DMS 273 treated with DMSO at 0.1 percent for 48 hours (cell line): ENCODE measurements at places on chromosomes 5 and 9.

GRCh38 chr5:109468288-109468676 lies 58.5 kb upstream of the PJA2 start:
- no peak for DNase-seq

DNA sequence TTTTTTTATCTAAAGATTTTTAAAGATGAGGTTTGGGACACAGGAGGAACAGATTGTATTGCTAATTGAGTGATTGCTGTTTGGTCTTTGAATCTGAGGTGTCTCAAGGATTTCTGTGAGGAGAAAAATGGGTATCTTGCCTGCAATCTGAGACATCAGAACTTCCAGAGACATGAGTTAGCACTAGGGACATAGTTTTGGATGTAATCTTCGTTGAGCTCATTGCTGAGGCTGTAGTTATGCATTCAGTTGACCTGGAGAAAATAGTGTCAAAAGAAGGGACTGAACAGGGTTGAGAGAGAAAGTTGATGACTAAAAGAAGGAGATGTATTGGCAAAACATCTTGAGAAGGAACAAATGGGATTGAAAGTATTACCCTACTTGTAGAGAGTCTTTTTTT lies 24.6 kb downstream of the C9orf85 start:
- DNase-seq: no peak

DNA sequence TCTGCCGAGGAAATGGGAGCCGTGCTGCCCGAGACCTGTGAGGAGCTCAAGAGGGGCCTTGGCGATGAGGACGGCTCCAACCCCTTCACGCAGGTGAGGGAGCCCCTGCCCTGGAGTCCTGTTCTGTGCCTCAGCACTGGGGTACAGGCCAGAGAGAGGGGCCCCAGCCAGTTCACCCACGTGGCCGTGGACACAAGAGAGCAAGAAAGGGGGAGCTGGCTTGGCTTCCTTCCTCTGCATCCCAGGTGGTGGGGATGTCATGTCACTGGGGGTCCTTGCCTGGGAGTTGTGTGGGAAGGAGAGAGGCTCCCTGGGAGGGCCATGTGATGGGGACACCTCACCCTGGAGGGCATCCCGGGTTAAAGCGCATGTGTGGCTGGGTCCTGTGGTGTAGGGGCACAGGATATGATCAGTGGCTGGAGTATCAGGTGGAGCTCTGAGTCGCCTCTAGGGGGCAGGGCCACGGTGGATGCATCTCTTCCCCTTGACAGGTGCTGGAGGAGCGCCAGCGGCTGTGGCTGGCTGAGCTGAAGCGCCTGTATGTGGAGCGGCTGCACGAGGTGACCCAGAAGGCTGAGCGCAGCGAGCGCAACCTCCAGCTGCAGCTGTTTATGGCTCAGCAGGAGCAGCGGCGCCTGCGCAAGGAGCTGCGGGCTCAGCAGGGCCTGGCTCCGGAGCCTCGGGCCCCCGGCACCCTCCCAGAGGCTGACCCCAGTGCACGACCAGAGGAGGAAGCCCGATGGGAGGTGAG lies 7.5 kb downstream of the N4BP3 start:
- DNase-seq: peak; percentile 81

DNA sequence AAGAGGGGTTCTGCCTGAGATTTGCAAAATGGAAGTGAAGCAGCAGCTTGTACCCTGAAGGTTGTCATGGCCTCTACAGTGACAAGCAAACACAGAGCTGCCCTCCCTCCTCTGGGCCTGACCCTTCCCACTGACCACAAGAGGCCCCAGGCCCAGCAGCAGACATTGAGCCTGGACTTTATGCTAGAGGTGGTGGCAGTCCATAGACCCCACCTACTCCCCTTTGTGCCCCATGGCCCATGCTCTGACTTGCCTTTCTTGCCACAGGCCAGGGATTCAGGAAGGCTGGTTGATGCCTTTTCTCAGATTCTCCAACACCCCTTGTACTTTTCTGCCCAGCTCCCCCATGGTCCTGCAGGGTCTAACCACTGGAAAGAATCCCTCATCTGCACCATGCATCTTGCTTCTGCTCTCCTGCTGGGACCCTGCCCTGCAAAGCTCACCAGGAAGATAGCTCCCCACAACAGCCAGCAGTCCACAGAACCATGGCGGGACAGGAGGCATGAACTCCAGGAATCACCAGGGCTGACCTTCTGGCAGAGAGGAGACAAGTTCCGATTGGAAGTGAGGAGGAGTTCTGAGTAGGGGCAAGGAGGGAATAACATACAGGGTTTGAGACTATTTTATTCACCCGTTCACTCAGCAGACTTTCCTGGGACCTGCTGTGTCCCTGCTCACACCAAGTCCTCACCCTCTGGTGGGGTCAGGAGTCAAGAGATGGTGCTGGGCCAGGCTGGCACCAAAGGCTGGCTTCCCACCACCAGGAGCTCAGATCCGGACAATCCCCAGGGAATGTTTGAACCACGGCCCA lies 263.8 kb downstream of the SYK start:
- DNase-seq: no peak

DNA sequence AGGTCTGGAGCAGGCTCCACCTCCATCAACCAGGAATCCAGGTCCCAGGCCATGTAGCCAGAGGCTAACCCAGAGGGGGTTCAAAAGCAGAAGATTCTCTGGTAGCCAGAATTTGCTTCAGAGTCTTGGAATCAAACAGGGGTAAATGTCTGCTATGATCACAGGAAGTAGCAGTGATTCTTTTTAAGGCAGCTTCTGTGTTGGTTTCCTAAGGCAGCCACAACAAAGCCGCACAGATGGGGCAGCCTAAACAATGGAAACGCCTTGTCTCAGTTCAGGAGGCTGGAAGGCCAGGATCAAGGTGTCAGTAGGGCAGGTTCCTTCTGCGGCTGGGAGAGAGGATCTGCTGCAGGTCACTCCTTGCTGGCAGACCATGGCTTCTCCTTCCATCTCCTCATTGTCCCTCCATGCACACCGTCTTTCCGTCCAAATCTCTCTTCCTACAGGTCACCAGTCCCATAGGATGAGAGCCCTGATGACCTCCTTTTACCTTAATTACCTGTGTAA lies 167.3 kb downstream of the ROR2 start:
- DNase-seq: no peak

DNA sequence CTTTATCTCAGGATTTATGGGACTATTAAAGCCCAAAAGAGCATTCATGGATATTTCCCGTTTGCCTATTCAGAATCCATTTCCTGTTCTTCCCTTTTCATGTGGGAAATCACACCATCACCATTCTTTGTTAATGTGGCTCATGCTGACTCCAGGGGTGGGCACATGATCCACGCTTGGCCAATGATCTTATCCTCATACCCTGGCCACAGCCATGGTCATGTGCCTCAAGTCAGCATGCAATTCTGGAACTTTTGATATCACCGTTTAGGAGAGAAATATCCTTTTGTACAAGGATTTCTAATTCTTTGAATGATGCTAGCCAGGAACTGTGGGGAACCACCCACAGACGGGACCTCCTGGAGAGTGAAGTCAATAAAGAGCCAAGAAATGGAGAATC lies 272.2 kb downstream of the PRELID2 start:
- DNase-seq: no peak
